Activated naive CD4-positive, alpha-beta T cell treated with anti-CD3 and anti-CD28 coated beads, Interleukin-2, amount 50 U/mL, for 16 hours (primary cell): ENCODE measurements at places on chromosomes 2 and 18.

DNA sequence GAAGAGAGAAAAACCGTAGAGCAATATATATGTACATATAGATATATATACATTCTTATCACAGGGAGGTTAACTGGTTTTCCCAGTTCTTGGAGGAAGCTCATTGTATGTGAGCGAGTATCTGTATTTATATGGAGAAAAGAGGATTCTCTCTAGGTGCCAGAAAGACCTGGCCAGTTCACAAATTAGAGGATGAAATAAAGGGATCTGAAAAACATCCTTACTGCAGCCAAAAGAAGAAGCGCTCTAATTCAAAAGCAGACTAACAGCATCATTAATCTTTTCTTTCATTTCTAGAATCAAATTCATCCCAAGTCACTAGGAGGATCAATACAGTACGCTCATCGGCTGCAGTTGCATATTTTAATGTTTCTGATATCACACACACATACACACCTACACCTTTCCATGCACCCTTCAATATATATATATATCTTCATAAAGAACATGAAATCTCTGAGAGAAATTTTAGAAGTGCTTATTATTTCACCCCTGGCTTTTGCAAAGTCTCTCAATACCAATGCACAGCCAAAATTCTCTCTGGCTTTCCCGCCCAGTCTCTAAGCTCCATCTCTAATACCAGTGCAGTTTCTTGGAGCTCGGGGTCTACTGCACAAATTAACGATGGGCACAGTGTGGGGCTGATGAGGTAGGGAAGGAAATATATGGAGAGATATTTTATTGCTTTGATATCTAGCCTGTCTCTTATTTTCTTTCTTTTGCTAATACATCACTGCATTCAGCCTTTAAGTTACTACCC, 731 bp downstream of the NRXN1 start:
- no peak for DNase-seq

- no peak for DNase-seq
Measured at GRCh38 chr2:42169874-42170521, 845 bp downstream of the EML4 start.

DNA sequence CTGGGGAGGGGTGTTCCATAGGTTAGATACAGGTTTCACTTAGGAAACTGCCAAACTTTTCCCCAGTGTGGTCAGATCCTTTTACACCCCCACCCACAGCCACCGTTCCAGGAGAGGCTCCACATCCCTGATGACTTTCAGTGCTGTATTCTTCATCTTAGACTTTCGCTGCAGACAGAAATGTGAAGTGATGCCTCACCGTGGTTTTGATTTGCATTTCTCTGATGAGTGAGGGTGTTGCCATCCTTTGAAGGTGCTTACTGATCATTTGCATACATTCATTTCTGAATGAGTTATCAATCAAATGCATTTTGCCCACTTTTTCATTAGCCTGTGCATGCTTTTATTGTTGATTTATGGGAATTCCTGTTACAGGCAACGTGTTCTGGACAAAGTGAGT, 14.9 kb downstream of the COPS9 start:
- no peak for DNase-seq

- no peak for DNase-seq
Measured at GRCh38 chr2:180955101-180955500, 25.3 kb upstream of the UBE2E3 start.

- DNase-seq: no peak
Measured at GRCh38 chr18:53754154-53754553, 470.3 kb downstream of the MBD2 start.

- DNase-seq: no peak
Measured at GRCh38 chr18:66722671-66723070, 118.8 kb upstream of the CDH19 start.

DNA sequence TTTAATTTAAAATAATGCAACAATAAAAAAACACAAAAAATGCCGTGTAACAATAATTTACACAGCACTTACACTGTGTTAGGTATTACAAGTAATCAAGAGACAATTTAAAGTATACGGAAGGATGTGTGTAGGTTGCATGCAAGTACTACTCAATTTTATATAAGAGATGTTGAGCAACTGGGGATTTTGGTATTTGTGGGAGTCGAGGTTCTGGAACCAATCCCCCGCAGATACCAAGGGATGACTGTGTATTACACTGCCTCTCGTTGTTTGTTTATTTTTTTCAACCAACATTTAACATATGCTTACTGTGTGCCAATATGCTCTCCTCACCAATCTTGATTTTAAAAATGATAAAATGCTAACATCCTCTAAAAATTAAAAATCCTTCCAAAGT, 24.8 kb downstream of the MAP3K2 start:
- DNase-seq: no peak

DNA sequence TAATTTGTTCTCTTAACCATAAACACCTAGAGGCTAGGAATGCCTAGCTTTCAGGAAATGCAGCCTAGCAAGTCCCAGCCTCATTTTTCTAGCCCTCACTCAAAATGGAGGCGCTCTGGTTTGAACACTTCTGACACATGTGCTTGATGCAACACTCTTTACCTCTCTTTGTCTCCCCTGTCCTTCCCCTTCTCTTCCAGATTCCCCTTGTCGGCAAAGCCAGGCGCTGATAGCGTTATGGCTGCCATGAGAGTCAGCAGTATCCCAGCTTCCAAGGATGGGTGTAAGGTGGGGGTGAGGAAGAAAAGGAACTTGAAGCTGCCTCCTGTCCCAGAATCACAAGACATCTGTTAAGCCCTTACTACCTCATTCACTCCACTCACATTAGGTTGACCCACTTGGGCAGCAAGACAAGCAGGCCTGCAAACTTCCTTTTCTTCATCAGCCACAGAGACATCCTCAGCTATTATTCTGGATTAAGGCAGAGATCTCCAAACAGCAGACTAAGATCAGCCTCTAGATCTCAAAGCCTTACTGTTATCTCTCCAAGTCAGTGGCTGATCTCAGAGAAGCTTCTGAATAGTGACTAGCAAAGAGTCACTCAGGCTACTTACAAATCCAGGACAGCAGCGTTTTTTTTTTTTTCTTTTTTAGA, 1.9 kb upstream of the ST3GAL5 start:
- DNase-seq: no peak

DNA sequence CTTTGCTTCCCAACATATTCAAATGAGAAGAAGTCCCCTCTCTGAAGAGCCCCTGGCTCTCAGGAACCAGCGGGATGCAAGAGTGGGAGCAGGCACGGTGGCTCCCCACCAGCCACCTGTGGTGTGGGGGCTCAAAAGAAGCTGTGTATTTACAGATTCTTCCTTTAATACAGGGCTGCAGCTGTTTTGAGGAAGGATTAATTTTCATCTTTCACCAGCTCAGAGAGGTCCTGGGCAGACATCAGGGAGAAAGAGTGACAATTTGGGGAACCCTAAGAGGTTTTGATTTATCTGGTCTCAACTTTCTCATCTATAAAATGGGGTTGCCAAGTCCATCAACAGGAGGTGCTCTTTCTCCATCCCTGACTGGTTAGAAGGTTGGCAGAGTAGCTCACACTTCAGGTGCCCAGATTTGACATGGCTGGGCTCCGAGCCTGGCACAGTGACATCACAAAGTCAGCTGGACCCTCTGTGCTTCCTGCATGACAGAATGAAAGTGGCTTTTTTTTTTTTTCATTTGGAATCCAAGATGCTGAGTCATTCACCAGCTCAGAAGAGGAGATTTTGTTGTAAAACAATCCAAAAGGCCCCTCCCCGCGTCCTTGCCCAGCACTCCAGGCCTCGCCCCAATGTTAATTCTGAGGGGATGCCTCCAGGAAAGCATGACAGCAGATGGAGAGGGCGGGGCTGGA, 15.5 kb upstream of the SIX2 start:
- no peak for DNase-seq

DNA sequence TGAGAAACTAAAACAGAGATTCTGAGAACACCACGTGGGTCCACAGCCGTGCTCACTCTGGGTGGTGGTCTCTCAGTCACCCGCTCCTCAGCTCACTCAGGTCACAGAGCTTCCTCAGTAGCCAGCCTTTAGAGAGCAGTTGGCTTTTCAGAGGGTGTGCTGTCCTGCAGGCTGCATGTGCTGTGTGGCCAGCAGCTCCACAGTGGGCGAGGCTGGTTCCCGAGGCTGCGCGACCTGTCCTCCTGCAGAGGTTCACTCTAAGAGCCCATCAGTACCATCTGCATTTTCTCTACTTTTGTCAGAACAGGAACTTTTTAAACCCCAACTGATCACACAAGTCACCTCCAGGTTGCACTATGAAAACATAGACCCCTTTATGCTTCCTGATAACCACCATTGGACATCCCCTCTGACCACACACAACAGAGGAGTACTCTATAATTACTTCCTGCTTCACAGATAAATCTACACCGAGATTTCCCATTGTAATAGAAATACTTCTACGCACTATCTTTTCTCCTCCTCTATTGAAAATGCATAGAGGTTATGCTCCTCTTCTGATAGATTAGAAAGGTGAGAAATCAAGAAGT, 93.1 kb downstream of the GYPC start:
- no peak for DNase-seq

DNA sequence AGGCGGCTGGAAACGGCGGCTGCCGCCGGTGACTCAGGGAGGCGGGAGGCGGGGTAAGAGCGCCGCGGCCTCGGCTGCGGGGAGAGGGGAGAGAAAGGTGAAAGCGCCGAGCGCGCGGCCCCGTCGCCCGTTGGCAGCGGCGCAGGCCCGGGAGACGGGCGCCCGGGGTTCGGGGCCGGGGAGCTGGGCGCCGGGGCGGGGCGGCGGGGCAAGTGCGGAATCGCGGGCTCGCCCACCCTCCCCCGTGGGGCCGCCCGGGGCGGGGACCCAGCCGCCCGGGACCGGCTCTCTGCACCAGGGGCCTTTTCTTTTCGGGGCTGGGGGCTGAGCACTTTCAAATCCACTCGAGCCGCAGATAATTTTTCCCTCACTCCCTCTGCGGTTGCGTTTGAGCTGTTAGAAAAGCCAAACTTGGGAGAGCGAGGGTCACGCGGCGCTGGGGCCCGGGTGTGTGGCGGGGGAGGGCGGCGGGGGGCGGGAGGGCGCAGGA, 266 bp downstream of the KDM3A start:
- DNase-seq: no peak

- no peak for DNase-seq
Measured at GRCh38 chr2:206218796-206219499, 55.5 kb upstream of the ZDBF2 start.

DNA sequence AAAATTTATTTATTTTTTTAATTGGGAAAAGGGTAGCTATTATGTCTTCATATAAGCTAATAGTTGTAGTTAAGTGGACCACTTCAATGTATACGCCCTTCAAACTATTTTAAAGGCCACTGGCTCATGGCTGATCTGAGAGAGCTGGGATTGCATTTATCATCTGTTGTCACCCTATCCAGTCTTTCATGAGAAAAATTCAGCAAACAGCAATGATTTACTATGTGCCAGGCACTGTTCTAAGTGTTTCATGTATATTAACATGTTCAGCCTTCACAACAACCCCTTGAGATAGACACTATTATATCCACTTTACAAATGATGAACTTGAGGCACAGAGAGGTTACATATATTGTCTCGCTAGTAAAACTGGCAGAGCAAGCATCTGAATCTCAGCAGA, 66.1 kb upstream of the ZNF397 start:
- no peak for DNase-seq

DNA sequence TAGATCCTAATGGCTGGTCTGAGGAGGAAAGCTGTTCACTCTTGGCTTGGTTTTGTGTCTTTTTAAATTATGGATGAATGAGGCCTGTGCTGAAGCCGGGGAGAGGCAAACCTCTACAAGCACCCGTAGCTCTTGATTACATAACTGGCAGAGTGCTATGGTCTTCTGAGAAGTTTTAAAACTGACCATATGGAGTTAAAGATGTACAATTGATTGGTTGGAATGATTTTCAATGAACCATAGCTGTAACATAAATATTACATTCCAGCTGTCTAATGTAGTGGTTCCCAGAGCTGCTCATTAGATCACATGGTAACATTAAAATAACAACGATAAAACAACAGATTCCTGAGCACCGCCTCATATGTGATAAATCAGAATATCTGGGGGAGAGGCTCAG, 71.1 kb upstream of the MAP4K3 start:
- no peak for DNase-seq
